ENCODE measurements at places on chromosomes 2 and 18.

- DNase-seq = peak; percentile 70
Observed at GRCh38 chr18:12013186-12013916, 32.0 kb downstream of the IMPA2 start.

DNA sequence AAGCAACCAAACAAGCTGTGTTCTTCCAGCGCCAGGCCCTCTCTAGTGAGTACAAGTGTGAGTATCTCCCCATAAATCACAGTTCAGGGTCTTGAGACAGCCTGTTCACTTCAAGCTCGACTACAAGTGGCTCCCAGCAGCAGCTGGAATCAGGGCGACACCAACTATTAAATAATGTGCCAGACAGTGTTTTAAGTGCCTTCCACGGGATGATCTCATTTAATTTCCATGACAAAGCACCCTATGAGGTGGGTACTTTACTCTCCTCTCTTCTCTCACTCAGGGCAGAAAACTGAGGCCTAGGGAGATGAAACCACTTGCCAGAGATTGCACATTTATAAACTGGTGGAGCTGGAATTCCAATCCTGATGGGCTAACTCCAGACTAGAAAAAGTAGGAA, 2.6 kb upstream of the FAM136A start:
- DNase-seq = peak; percentile 45

DNA sequence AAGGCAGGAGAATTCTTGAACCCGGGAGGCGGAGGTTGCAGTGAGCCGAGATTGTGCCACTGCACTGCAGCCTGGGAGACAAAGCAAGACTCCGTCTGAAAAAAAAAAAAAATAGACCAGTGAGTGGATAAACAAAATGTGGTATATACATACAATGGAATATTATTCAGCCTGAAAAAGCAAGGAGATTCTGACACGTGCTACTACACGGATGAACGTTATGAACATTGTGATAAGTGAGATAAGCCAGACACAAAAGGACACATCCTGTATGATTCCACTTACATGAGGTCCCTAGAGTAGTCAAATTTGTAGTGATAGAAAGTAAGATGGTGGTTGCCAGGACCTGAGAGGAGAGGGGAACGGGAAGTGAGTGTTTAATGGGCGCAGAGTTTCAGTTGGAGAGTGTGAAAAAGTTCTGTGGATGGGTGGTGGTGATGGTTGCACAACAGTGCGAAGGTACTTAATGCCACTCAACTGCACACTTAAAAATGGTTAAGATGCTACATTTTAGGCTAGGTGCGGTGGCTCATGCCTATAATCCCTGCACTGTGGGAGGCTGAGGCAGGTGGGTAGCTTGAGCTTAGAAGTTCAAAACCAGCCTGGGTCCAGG, 38.3 kb downstream of the NIFK start:
- DNase-seq = no peak

DNA sequence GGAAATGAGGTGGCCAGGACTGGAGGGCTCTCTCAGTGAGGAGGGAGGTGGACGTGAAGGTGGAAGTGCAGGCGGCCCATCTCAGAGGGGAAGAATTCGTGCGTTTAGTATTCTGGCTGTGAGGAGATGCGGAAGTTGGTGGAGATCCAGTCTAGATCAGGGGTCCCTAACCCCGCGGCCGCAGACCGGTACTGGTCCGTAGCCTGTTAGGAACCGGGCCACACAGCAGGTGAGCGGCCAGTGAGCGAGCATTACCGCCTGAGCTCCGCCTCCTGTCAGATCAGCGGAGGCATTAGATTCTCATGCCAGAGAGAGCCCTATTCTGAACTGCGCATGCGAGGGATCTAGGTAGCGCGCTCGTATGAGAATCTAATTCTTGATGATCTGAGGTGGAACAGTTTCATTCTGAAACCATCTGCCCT, 1.6 kb upstream of the FHOD3 start:
- DNase-seq = no peak

DNA sequence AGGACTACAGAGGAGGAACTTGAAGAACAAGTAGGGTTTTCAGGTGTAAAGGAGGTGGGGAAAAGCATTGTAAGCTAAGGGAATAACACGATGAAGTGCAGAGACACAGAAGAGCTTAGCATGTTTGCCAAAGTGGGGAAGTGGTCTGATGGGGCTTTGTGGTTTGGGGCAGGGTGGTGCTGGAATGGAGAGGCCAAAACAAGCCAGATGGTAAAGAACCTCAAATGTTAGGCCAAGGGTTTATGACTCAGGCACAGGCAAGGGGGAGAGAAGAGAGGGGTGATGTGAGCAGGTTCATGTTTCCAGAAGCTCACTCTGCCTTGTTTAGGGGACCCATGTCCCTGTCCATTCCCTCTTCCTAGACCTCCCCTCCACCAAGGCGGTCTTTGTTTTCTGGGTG, 104.5 kb upstream of the YWHAQ start:
- DNase-seq = no peak

DNA sequence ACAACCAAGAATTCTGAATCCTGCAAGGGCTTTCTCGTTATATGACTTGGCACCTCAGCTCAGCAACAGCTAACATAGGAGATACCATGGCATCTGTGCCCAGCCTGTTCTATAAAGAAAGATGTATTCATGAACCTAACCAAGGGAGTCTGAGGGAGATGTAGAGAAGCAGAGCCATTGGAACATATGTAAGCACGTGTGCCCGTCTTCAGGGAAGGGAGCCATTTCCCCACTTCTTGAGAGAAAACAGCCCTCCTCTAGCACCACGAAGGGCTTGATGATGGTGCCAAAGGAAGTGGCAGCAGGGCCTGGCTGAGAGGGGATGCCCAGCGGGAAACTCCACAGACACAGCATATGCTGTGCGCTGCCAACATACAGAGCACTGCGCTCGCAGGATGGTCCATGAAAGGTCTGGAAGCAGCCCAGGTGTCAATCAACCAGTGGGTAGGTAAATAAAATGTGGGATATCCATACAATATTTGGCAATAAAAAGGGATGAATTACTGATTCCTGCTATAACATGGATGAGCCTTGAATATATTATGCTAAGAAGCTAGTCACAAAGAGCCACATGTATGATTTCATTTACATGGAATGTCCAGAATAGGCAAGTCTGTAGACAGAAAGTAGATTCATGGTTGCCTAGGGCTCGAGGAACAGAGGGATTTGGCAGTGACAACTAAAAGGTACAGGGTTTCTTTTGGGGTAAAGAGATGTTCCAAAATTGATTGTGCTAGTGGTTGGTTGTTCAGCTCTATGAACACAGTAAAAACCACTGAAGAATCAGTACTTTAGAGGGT, 16.1 kb downstream of the TMEM247 start:
- peak; percentile 2 for DNase-seq

DNA sequence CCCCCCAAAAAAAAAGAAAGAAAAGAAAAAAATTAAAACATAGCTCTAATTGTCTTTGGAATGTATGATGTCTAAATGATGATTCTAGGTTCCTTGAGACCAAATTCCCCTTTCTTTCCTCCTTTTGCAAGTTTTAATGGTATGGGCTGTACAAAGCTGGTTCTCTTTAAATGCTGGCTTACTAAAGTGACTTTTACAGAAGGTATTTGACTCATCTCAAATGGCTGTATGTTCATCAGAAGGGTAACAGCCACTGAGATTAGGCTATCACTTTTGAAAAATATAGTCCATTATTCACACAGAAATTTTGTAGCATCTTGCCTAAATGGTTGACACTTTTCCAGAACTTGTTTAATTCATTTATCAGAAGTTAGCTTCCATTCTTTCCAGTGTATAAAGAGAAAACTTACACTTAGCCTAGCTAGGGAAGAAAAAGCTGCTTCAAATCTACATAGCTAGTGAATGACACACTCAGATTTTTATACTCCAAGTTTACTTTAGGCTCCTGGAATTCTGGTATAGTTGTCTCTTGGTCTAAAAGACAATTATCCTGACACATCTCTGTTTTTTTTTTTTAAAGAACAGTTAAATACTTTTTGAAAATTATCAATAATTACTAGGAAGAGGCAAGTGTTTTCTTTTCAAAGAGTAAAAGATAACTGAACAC, 622.6 kb downstream of the LRP1B start:
- DNase-seq = no peak

DNA sequence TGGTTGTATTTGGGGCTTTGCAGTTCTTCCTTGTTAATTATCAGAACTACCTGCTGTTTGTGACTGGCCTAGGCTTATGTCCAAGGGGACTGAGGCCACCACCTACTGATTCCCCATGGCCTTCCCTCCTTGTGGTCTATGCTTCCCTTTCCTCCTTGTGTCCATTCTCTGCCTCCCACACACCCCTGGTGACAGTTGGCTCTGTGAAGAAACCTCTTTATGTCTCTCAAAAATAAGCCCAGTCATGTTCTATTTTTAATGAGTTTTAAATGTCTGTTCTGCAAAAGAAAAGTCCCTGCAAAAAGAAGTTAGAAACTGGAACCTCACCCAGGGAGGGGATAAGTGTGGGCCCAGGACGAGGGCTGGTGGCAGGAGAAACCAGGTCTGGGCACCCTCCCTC, 105.0 kb downstream of the SMC6 start:
- no peak for DNase-seq

DNA sequence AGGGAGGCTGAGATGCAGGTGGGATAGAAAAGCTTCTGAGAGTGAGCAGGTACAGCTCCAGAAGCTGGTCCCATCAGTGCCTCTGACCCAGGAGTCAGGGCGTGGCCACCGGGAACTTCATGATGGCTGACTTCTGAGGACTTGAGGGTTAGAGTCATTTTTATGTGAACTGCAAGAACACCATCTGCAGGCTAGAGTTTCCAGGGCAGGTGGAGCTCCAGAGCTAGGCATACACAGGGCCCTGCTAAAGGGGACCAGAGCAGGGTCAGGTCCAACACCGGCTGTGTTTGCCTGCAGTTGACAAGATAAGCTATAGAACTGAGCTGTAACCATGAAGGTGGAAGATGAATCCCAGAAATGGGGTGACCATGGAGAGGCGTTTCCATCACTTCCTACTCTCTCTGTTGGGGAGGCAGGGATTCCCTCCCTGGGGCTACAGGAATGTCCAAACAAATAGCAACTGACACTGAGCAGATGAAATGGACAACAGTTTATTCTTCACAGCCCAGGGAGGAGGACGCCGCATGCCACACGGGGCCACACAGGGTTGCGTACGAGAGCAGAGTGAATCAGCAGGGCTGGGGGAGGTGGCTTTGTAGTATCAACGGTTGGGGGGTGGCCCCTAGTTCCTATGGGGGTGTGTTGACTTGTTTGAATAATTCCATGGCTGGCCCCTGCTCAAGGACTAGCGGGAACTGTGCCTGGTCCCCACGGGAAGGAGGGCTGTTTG, 77.6 kb upstream of the ZNF516 start:
- no peak for DNase-seq

DNA sequence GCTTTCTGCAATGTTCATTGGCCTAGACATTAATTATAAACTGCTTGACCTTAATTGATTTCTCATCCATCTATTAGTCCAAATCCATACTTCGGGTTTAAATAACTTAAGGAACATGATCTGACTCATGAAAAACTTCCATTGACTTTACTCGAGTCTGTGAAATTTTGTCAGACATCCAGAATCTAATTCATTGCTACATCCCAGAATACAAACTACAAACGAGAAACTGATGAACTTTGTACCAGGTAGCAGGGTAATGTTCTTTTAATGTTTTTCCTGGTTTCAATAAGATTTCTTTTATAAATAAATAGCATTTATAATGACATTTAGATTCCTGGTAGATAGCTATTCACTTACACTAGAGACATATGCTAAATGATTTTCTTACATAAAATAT, 36.0 kb upstream of the IKZF2 start:
- no peak for DNase-seq

DNA sequence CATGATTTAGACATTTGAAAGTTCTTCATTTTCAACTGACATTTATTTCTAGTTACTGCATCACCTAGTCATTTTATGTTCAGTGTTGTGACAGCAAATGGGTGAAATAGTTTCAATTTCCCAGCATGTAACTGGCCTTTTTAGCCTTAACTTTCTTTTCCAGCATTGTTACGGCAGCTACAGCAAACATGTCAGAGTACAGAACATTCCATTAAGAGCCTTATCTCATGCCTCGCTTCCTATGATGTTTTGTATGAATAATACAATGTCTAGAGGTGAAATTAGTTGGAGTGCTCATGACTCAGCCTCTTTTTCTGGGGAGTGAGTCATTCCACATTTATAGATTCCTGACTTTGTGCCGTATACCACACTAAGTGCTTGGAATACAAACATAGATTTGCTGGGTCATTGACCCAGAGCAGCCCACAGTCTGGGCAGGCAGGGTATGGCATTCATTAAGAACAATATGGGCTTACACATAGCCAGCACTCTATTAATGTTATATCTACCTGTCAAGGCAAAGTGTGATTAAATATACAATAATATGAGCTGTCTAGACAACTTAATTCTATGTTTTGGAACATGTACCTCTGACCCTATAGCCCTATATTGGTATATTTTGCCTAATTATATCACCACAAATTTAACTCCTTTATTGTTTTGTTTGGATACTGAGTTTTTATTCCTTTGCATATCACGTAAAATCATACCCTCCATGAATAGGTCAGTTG, 72.2 kb downstream of the MAP2 start:
- DNase-seq = no peak

DNA sequence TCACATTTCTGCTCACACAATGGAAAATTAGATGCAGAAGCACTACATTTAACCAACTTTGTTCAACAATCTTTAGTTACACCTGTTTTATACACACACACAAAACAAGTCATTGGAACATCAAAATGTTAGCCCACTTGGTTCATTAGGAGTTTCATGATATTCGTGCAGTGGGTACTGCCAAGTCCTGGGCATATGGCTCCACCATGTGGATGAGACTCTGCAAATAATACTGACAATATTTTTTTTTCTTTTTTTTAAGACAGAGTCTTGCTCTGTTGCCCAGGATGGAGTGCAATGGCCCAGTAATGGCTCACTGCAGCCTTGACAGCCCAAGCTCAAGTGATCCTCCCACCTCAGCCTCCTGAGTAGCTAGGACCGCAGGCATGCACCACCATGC, 34.5 kb upstream of the GRB14 start:
- no peak for DNase-seq

DNA sequence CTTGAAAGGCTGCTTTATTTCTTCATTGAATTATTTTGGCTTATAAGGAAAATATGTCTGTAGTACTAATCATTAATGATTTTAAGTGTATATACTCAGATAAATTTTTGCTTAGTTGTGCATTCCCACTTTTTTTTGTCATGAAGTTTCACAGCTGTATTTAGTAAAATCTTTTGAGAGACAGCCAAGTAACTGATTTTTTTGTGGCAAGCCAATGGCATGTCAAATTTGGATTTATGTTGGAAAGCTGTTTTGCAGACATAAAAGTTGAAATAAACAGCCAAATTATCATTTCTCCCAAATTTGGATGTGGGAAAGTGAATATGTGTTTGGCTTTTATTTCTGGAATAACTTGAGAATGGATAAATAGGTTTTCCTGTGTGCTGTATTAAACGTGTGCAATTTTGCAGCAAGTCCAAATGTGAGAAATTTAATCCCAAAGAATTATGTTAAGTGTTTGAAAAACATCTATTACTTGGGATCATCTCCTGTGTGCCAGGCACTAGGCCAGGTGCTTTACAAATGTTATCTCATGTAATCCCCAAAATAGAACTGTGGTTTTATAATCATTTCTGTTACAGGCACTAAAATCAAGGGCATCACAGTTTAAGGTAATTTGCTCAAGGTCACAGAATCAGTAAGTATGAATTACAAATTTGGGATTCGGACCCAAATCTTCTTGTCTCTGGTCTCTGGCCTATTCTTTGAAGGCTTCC, 160.4 kb downstream of the PTPRM start:
- no peak for DNase-seq

- DNase-seq = no peak
Observed at GRCh38 chr2:225693259-225693658, 293.7 kb downstream of the NYAP2 start.

GRCh38 chr2:3636586-3637310, 21.3 kb upstream of the ALLC start:
- DNase-seq = no peak
